NK-92 treated with Interleukin-12 subunit alpha and Interleukin-12 subunit beta, amount 100 ng/mL, for 24 hours (cell line): ENCODE measurements at places on chromosomes 4 and X.

GRCh38 chr4:112183252-112183651, 38.0 kb downstream of the FAM241A start:
- no peak for DNase-seq

- DNase-seq: no peak
Measured at GRCh38 chrX:40197071-40197470, 99.3 kb upstream of the BCOR start.

GRCh38 chr4:184500748-184501589, 26.6 kb upstream of the IRF2 start:
- no peak for DNase-seq

- DNase-seq: no peak
Measured at GRCh38 chr4:115275615-115276014, 162.2 kb upstream of the NDST4 start.

DNA sequence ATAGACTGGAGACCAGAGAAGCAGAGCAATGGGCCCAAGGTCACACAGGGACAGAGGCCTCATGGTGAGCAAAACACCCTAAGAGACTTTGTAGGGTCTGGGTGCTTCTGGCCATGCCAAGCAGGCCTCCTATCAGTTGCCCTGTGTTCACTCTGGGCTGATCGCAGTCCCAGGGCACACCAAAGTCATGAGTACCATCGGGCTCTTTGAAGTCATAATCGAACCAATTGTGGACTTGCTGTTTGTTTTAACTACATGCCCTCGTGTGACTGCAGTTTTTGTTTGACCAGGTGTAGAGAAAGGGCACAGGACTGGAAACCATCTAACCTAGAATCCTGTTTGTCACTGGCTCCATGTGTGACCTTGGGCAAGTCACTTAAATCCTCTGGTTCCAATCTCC, 172.5 kb upstream of the CPEB2 start:
- DNase-seq: no peak

DNA sequence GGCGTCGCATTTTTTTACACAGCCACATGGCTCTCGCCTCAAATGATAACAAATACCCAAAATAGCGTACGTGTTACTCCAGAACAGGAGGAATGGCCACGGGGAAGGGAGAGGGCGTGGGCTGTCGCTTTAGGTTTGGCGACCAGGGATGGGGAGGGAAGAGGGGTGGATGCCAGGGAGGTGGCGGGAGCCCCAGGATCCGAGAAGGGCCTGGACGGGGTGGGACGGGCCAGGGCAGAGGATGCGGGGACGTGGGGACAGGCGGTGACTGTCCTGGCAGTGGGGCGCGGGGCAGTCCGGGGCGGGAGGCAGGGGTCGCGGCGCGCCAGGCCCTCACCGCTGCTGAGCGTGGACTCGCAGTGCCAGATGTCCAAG, 631 bp downstream of the TMEM47 start:
- no peak for DNase-seq

GRCh38 chr4:2007804-2008670, 737 bp downstream of the NELFA start:
- DNase-seq: no peak

DNA sequence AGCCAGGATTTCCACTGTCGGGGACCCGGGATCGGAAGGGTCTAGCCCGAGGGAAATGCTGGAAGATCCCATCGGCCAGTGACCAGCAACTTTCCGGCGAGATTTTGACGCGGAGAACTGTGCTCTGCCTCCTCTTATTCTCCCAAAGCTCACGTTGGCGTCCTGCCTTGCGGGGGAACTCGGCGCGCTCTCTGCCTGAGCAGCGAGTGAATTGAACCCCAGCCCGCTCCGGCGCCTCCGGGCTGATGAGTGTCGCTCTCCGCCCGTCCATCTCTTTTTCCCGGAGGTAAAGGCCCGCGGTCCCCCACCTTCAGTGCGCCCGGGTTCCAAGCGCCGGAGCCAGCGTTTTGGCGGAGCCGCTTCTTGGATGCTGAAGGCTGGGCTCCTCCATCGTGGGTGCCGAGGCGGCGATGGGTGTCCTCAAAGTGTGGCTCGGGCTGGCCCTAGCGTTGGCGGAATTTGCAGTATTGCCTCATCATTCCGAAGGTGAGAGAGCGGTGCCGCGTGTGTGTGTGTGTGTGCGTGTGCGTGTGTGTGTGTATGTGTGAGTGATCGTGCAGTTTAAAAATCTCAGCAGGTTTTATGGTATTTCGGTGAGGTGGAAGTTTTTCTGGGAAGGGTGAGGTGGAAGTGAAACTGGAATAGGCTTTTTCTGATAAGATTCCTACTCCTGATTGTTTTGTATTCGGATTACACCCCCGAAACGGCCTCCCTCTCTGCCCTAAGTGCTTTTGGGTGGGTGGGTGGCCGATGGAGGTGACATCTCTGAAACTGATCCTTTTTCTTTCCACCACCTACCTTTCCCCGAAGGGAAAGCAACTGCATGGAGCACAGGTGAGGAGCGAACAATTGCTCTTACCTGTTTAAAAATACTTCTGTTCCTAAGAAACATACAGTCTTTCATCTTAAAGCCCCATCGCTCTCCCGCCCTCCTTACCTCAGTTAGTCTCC, 752 bp downstream of the FRAS1 start:
- DNase-seq: no peak

GRCh38 chr4:79132826-79133225, 193.0 kb downstream of the NAA11 start:
- DNase-seq: no peak

- DNase-seq: no peak
Measured at GRCh38 chrX:105646592-105647372, 175.6 kb upstream of the NRK start.

GRCh38 chr4:150583287-150584110, 1.5 kb downstream of the MAB21L2 start:
- DNase-seq: no peak

DNA sequence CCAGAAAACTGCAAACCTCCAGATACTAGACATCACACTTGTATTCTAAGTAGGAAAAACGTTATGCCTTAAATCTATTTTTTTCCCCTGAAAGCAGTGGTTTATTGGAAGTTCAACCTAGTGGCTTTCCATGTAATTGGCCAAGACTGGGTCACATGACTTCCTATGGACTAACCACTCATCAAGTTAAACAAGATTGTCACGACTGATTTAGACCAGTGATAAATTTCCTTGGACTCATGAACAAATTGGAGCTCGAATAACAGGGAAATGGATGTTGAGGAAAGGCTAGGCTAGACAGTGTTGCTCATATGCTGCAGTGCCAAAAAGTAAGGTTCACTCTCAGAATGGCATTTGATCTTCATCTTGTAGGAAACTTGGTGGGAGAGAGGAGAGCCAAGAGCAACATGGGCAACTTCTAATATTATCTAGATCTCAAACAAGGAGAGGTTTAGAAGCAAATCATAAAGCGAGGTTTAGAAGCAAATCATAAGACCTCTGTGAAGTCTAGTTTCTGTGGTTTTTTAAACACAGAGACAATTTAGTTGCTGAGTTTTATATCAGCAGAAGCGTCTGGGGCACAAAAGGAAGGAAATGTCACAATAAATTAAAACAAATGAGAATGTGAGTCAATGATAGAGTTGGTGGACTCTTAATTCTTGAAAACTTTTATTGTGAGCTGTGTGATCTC, 165.6 kb upstream of the BOD1L1 start:
- no peak for DNase-seq

GRCh38 chr4:75325318-75325979, 188.8 kb downstream of the RCHY1 start:
- DNase-seq: no peak

GRCh38 chr4:99815597-99816011, 1.0 kb upstream of the DAPP1 start:
- no peak for DNase-seq

- no peak for DNase-seq
Measured at GRCh38 chr4:81021981-81022380, 8.5 kb upstream of the BMP3 start.

- no peak for DNase-seq
Measured at GRCh38 chr4:170675568-170676262, 586.0 kb upstream of the AADAT start.

DNA sequence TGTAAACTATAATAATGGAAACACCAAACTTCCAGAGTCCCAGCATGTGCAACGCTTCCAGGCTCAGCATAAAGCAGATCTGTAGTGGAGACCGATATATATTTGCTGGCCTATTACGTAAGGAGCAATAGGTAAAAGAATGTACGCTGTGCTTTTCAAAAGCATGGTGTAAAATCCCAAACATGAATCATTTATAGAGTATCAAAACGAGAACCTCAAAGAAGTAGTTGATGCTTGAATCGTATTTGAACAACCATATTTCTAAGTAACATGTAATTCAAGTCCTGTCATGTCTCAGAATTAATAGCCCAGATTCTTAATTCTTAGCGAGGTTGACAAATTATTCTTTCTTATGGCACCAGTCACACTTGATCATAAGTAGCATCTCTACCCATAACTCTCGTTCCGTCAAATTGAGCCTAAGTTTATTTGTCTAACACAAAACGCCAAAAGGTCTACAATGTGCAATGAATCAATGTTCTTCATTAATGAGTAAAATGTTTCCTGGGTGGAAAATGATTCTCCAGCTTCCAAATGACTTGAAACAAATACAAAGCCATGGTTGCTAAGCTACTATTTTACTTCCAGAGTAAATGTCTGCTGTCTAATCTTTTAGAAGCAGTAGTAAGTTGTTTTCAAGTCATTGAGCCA, 811.5 kb upstream of the FRG1 start:
- no peak for DNase-seq

GRCh38 chr4:82842593-82842992, 44.0 kb upstream of the SCD5 start:
- no peak for DNase-seq

GRCh38 chr4:31104577-31104976, 384.4 kb downstream of the PCDH7 start:
- no peak for DNase-seq

GRCh38 chrX:9153300-9153699, 119.4 kb upstream of the FAM9B start:
- no peak for DNase-seq

DNA sequence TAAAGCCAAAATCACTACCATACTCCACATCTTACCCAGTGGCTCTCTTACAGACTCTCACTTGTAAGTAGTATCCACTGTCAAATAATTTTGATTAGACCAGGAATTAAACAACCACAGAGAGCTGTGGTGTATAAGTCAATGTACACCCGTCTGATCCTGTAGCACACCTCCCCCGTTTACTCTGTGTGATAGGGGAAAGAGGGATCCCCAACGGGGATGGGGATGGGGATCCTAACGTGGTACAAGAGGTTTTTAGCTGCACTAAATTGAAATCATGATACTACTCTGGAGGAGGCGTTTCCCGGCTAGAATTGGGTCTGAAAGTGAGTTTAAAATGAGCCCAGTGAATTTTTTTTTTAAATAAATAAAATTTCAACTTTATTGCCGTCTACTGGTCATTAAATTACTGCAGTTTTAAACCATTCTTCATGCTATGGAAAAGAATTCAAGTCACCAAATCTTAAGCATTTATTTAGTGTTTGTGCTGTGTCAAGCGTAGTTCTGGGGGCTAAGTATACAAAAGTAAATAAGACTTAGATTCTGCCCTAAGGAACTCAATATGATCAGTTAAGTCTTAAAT, 76.6 kb downstream of the INTS12 start:
- DNase-seq: no peak

DNA sequence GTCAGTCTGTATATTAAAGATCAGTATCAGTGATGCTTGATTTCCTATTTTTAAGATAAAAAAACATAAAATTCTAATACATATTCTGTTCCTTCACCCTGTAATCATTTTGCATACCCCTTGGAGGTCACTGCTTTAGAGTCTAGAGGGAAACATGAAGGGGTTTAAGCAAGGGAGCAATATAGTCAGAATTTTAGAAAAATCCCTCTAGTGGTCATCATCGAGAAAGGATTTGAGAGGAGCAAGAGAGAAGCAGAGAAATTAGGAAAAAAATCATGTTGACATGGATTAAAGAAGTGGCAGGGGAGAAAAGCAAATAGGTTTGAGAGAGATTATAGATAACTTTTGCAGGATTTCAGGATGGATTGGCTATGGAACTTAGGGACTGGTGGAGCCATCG, 11.1 kb downstream of the APEX2 start:
- no peak for DNase-seq

- DNase-seq: no peak
Measured at GRCh38 chr4:125358453-125358852, 43.7 kb downstream of the FAT4 start.

DNA sequence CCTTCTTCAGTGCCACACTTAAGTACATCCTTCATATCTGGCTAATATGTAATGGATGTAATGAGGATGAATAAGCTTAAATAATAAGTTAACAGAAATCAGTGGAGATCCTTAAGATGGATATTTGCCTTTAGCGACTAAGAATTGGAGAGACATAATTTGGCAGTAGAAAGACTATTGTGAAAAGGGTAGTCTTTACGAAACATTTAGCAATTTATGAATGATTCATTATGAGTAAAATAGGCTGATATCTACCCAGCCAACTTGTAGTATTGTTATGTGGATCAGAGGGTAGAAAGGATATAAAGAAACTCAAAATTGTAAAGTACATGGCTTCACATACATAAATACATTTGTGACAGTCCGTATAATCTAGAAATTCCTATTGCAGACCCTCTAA, 2371.8 kb downstream of the PCDH7 start:
- no peak for DNase-seq

GRCh38 chr4:137700751-137701150, 168.5 kb upstream of the PCDH18 start:
- no peak for DNase-seq

DNA sequence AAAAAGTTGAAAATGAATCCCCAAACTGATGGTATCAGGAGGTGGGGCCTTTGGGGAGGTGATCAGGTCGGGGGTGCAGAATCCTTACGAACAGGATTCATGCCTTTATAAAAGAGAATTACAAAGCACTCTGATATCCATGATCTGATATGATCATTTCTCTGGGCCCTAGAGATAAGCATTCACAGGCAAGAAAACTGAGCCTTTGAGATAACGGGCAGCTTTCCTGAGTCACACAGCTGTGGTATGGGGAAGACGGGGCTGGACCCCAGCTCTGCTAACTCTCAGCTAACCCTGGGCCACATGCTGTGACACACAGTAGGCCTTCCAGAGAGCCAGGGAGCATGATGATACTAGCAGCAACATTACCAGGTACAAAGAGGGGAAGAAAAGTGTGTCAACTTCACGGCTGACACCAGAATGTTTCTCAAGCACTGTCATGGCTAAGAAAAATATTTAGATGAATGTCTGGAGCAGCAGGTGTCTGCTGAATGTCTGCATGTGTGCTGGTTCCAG, 85.1 kb downstream of the SLC2A9 start:
- no peak for DNase-seq

GRCh38 chrX:100404851-100405250, 5.2 kb downstream of the PCDH19 start:
- no peak for DNase-seq

DNA sequence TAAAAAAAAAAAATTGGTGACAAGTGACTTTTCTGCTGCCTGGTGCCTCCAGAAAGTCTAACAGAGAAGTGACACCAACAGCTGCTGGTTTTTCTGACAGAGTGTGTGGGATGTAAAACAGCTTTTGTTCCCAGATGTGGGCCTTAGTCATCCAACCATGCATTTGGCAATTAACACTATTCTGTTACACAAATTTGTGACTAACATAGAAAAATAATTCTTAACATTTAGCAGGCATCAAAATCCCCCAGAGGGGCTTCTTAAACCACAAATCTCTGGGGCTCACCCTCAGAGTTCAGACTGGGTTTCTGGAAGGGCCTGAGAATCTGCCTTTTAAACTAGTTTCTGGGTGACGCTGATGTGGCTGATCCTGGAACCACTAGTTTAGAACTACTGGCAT, 100.5 kb upstream of the PCDH7 start:
- no peak for DNase-seq
